B cell (primary cell): ENCODE measurements at places on chromosomes 6 and 20. TPM values are rescaled to one million over a fixed set of nuclear protein-coding genes. Genes with fewer than 3 reads are reported as not detected.

The FITM2 gene
- total RNA-seq = 4.0 and 4.3 TPM in 2 replicates

The CLPSL1 gene
- total RNA-seq = not detected in 2 replicates

The HSPA1L gene
- 2.0 and 2.4 TPM in 2 replicates for total RNA-seq

The OXT gene
- 1.4 and 1.7 TPM in 2 replicates for total RNA-seq

The ISM1 gene
- total RNA-seq = not detected in 2 replicates

The ESR1 gene
- total RNA-seq = 3.7 and 5.9 TPM in 2 replicates

The TCF21 gene
- not detected in 2 replicates for total RNA-seq

The TSPO2 gene
- not detected in 2 replicates for total RNA-seq

The POU5F1 gene
- 0.76 and 0.83 TPM in 2 replicates for total RNA-seq

The SOX18 gene
- not detected in 2 replicates for total RNA-seq

The PRND gene
- total RNA-seq = not detected in 2 replicates

The PTGIS gene
- total RNA-seq = not detected in 2 replicates

The TMEM30A gene
- 53.9 and 55.3 TPM in 2 replicates for total RNA-seq

The NOX3 gene
- not detected in 2 replicates for total RNA-seq

The CLDN20 gene
- total RNA-seq = not detected in 2 replicates

The MROH8 gene
- total RNA-seq = 4.6 and 6.3 TPM in 2 replicates
